Naive thymus-derived CD4-positive, alpha-beta T cell (primary cell): ENCODE measurements at places on chromosomes 11 and 22. TPM values are rescaled to one million over a fixed set of nuclear protein-coding genes. Genes with fewer than 3 reads are reported as not detected.

Gene APOBEC3B
- not detected for polyA plus RNA-seq

Gene MYO7A
- not detected for polyA plus RNA-seq

Gene MAML2
- 38.6 TPM for polyA plus RNA-seq

Gene TEX12
- polyA plus RNA-seq: not detected

Gene LDHAL6A
- 0.37 TPM for polyA plus RNA-seq

Gene MMP13
- polyA plus RNA-seq: not detected

Gene SMIM35
- polyA plus RNA-seq: not detected

Gene GAL3ST3
- not detected for polyA plus RNA-seq

Gene MRGPRF
- not detected for polyA plus RNA-seq

Gene GSTT2B
- polyA plus RNA-seq: not detected

Gene ANO3
- not detected for polyA plus RNA-seq

Gene APOL5
- polyA plus RNA-seq: not detected

Gene TIMP3
- polyA plus RNA-seq: not detected

Gene BATF2
- polyA plus RNA-seq: not detected

Gene TRIM48
- polyA plus RNA-seq: not detected

Gene RBFOX2
- 0.87 TPM for polyA plus RNA-seq

Gene CHRM1
- not detected for polyA plus RNA-seq

Gene CEP57
- 45.8 TPM for polyA plus RNA-seq

Gene EIF3L
- 419 TPM for polyA plus RNA-seq

Gene XPNPEP3
- 17.8 TPM for polyA plus RNA-seq

Gene HTR3B
- polyA plus RNA-seq: not detected

Gene MOB2
- 53.8 TPM for polyA plus RNA-seq

Gene ROBO4
- polyA plus RNA-seq: not detected

Gene ABCG4
- polyA plus RNA-seq: not detected

Gene CNGA4
- polyA plus RNA-seq: not detected

Gene NXPE4
- not detected for polyA plus RNA-seq

Gene MS4A2
- polyA plus RNA-seq: not detected

Gene GRIA4
- not detected for polyA plus RNA-seq

Gene ELFN2
- polyA plus RNA-seq: not detected

Gene GRAP2
- polyA plus RNA-seq: 55.2 TPM

Gene CXCR5
- 0.60 TPM for polyA plus RNA-seq

Gene OR52I2
- polyA plus RNA-seq: not detected

Gene MPPED1
- polyA plus RNA-seq: not detected

Gene MS4A4A
- polyA plus RNA-seq: not detected

Gene RIC3
- 2.8 TPM for polyA plus RNA-seq

Gene P2RY6
- not detected for polyA plus RNA-seq

Gene BARX2
- not detected for polyA plus RNA-seq

Gene FAM111B
- not detected for polyA plus RNA-seq

Gene FAM83F
- polyA plus RNA-seq: 0.20 TPM

Gene IFITM10
- polyA plus RNA-seq: not detected

Gene HMOX1
- 0.19 TPM for polyA plus RNA-seq

Gene TSSK2
- polyA plus RNA-seq: not detected

Gene PHRF1
- polyA plus RNA-seq: 6.2 TPM

Gene TPBGL
- polyA plus RNA-seq: 0.40 TPM

Gene OR8G5
- not detected for polyA plus RNA-seq

Gene MYRF
- polyA plus RNA-seq: 0.44 TPM

Gene RBMXL2
- polyA plus RNA-seq: not detected

Gene EIF1AD
- 25.3 TPM for polyA plus RNA-seq

Gene NAALADL1
- polyA plus RNA-seq: 25.3 TPM

Gene C11orf65
- 0.61 TPM for polyA plus RNA-seq

Gene GPHA2
- polyA plus RNA-seq: not detected

Gene MIOX
- not detected for polyA plus RNA-seq

Gene SLC22A8
- not detected for polyA plus RNA-seq
